ENCODE measurements at places on chromosomes 4 and X.

DNA sequence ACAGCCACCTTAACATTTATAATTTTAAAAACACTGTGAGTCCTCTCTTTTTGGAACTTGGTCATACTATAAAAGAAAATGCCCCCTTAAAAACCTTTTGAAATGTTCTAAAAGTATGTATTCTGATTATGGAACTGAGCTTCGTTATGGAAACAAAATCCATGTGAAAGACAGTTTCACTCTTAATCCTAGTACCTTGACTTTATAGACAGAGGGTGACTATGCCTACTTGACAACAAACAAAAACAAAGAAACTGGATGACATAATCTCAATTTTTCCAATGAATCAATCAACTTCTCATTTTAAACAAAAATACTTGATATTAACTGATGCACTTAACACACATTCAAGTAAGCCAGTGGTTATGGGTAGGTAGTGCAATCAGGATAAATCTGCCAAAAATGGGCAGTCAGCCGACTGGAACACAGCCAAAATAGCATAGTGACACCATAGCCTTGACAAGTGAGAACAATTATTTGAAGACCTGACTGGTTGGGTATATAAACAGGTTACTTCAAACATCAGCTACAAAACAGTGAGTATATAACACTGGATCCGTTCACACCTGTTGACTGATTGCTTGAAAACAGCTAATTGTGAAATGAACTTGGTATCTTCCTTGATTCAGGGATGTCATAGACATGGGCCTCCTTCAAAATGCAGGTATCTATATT is 265.5 kb downstream of the PPP3CA start:
- DNase-seq, result no peak

DNA sequence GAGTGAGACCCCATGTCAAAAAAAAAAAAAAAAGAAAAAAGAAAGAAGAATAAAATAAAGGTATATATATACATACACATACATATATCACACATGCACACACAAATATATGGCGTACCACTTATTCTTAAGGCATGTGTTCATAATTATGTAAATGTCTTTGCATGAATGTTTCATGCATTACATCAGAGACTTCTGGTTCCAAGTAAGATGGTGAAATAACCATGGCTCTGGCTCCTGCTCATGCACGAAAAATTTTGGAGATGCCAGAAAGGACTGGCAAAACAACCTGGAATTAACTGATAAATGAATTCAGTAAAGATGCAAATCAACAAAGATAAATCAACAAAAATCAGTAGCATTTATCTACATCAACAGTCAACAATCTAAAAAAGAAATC is 19.7 kb upstream of the FHIP1A start:
- DNase-seq, result no peak

DNA sequence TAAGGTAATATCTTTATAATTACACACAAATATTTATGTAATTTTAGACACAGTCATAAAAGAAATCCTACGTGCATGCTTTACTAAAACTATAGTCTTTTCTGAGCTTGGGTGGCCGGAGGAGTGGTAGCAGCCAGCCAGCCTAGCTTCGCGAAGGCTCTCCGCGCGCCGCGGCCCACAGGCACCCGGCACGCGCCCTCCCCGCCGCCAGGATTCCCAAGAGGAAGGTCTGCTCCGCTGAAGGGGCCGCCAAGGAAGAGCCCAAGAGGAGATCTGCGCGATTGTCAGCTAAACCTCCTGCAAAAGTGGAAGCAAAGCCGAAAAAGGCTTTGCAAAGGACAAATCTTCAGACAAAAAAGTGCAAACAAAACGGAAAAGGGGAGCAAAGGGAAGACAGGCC is 8.7 kb upstream of the PJA1 start:
- no peak for DNase-seq

GRCh38 chr4:185040523-185040922 is 22.2 kb downstream of the HELT start:
- no peak for DNase-seq

DNA sequence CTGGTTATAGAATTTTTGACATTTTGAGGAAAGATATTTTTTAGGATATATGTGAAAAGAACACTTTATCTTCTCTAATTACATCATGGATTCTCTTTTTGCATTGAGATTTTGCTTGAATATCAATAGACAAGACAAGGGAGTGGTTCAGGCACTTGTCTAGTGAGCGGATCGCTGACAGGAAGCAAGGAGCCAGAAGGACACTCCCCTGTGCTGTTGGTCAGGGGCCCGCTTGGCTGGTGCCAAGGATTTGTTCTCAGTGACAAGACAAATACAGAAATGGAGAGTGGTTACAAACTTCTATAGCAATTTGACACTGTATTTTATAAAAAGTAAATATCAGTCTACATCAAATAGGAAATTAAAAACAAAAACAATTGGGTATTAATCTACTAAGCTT is 60.0 kb downstream of the SLC9B1 start:
- DNase-seq, result no peak

GRCh38 chrX:123698979-123699520 is 33.8 kb downstream of the THOC2 start:
- DNase-seq, result no peak

- no peak for DNase-seq
These were observed 36.1 kb upstream of the CORIN start for GRCh38 chr4:47873877-47874541.

GRCh38 chrX:132330156-132330729 is 111.0 kb upstream of the RAP2C start:
- no peak for DNase-seq

- DNase-seq, result peak; percentile 66
These were observed 62.7 kb downstream of the MAML3 start for GRCh38 chr4:140091305-140091704.

GRCh38 chr4:182832352-182833120 is 84.7 kb downstream of the DCTD start:
- DNase-seq, result no peak
